ENCODE measurements at places on chromosomes 16 and 17.

DNA sequence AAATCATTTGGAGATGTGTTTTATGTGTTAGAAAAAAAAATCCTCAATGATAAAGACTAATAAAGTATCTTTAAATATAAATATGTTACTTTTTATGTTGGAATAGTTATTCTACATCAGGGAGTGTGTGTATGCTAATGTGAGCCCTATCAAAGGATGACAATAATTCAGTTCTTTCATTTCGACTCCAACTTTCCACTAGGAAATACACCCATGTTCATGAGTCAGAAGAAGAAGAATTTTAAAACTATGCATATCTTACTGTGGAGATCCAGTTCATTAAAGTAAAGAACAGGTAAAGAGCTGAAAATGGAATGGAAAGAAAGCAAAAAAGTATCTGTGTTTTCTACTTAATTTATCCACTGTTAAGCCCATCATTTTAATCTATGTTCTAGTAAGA is 399.8 kb downstream of the KCNJ2 start:
- no peak for DNase-seq

- DNase-seq, result no peak
Observed at GRCh38 chr17:69170377-69170776, 28.7 kb upstream of the ABCA6 start.

DNA sequence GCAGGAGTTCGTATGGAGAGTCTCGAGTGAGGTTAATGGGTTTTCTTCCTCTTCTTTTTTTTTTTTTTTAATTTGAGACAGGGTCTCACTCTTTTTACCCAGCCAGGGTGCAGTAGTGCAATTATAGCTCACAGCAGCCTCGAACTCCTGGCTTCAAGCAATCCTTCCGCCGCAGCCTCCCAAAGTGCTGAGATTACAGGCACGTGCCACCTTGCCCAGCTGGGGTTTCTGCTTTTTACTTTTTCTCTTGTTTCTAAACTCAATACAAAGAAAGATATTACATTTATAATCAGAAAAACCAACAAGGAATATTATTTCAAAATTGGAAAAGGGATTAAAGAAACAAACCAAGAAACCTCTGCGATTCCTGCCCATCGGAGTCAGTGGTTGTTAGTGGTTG is 175.9 kb downstream of the SEC14L1 start:
- DNase-seq, result no peak

DNA sequence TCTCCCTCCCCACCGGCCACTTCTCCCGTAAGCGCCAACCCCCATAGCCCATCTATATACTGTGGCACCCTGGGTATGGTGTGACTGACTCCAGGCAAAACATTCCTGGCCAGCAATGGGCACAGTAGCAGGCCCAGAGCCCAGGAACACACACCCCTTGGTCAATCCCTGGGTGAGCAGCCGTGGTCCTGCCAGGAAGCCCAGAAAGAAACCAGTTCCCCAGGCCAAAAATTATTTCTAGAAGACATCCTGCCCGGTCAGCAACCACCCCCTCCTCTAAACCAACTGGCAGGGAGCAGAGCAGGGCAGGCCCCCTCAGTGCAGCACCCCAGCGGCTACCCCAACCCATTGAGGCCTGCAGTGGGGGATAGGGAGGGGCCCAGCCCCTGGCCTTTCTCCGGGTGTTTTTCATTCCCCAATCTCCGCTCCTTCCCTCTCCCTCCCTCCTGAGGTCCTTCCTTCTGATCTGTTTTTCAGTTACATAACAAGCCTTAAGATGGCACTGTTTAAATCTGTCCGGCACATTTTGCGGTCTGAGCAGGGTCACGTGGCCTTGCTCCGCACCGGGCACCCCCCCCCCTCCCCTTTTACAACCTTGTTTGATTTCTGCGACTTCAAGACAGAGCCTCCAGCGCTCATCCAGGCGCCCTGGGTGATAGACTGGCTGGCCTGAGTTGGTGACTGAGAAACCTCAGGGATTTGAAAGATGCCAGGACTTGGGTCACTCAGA is 2.0 kb downstream of the NPTX1 start:
- no peak for DNase-seq

- no peak for DNase-seq
Observed at GRCh38 chr17:81870131-81870980, 781 bp downstream of the ARHGDIA start.

DNA sequence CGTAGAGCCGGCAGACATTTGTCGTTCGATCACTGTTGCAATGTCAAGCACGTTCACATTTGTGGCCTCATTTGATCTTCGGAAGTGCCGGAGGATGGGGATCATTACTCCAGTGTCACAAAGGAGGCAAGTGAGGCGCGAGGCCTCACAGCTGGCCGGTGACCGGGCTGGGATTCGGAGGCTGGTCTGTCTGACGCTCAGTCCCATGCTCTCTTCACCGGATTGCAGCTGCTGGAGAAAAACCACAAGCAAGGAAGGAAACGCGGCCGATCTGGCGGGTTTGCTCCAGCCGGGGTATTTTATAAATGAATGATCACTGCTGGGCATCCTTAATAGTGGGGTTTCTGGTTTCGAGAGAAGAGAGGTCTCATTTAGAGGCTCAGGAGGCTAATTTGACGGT is 127.8 kb downstream of the OR1D5 start:
- DNase-seq, result no peak

GRCh38 chr17:32191306-32191705 is 49.0 kb downstream of the RHOT1 start:
- DNase-seq, result no peak

- DNase-seq, result no peak
Observed at GRCh38 chr17:29295420-29295819, 1.5 kb upstream of the NUFIP2 start.

- peak; percentile 92 for DNase-seq
Observed at GRCh38 chr16:3027983-3028715, 4.3 kb downstream of the THOC6 start.

DNA sequence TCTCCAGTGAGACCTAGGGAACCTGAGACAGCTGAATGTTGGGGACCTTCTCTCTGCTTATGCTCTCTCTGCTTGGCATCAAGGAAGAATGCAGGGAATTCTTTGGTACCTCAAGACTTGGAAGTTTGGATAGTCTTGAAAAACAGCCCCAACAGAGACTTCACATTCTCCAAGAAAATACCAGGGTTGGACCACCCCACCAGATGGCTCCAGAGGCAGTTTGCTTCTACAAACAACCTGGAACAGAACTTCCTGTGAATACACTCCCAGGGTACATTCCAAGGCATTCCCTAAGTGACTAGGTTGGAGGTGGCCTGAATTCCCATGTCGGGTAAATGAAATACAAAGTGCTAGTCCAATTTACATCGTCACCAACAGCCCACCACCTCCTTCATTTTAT is 314.4 kb downstream of the PMP22 start:
- DNase-seq, result no peak

GRCh38 chr17:81821603-81822311 is 11.3 kb downstream of the MCRIP1 start:
- DNase-seq, result no peak

DNA sequence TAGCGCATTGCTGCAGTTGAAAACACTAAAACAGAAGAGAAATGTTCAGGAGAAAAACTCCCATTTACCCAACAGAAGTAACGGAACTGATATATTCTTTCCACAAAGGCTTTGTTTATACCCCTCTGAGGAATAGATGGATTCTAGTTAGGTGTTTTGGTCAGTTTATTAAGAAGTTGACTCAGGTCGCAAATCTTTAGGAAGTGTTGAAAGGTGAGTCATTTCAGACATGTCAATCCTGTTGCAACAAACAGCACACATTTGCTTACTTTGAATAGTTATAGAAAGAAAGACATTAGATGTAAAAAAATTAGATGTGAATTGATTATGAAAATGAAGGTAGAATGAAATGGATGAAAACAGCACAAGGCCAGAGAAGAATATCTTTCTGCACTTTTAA is 941.0 kb downstream of the KCNJ2 start:
- no peak for DNase-seq

GRCh38 chr16:82855471-82855870 is 228.7 kb downstream of the CDH13 start:
- no peak for DNase-seq

DNA sequence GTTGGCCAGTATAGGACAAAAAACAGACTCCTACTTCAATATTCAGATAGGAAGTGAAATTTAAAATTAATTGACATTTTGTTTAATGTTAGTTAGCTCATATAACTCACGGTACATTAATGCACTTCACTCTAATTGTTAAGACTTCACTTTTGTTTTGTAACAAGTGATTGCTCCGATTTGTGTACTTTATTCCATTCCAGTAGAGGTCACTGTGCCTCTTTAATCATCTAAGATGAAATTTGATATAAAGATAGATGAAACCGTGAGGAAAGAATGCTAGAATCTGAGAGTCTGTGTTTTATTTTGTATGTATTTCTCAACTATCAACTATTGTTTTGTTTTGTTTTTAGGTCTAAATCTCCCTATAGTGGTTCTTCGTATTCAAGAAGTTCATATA is 29.0 kb downstream of the RBBP6 start:
- DNase-seq, result no peak

- no peak for DNase-seq
Observed at GRCh38 chr17:27811961-27812360, 11.6 kb upstream of the NOS2 start.

DNA sequence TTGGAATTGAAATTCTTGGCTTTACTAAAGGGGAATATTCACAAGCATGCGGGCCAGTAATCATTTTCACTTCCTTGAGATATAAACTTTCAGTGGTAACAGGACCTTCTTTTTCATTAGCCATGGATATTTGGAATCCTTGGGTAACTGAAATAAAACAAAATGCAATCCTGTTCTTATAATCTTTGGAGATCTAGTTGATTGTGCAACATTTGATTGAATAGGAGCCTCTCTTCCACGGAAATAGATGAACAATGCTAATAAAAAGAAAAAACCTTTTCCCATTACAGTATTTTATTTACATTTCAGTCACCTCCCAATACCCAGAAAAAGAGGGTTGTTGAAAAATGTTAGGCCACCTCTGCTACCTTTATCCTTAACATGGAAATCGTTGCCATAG is 225.6 kb downstream of the MAP2K6 start:
- no peak for DNase-seq

- peak; percentile 37 for DNase-seq
Observed at GRCh38 chr16:85390511-85391174, 222.5 kb upstream of the GSE1 start.

DNA sequence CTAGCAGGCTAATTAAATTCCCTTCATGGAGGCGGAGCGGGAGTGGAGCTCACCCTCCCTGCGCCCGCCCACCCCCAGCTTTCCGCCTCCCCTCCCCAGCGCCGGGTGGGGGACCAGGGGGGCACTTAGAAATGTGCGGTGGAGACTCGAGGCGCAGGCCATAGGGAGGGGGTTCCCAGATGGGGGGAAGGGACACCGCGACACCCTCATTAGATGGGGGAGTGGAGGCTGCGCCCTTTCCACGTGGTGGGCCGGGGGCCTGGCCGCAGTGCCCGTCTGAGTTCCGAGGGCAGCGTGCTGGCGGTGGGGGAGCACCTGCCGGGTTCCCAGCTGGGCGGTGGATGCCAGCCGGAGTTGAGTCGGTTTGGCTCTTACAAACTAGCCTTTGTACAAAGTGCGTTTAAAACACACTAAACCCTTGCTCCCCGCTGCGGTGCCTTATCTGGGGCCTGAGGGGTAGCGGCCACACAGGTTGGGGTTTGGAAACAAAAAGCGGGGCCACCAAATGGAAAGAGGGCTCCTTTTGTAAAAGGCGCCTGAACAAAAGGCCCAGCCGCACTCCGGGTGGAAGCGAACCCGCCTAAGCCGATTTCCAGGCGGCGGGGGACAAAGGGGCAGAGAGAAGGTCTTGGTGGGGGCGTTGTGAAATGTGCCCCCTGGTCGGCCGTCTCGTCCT is 1.4 kb downstream of the GSE1 start:
- DNase-seq, result no peak

GRCh38 chr16:15057681-15058417 is 2.0 kb upstream of the NTAN1 start:
- no peak for DNase-seq

DNA sequence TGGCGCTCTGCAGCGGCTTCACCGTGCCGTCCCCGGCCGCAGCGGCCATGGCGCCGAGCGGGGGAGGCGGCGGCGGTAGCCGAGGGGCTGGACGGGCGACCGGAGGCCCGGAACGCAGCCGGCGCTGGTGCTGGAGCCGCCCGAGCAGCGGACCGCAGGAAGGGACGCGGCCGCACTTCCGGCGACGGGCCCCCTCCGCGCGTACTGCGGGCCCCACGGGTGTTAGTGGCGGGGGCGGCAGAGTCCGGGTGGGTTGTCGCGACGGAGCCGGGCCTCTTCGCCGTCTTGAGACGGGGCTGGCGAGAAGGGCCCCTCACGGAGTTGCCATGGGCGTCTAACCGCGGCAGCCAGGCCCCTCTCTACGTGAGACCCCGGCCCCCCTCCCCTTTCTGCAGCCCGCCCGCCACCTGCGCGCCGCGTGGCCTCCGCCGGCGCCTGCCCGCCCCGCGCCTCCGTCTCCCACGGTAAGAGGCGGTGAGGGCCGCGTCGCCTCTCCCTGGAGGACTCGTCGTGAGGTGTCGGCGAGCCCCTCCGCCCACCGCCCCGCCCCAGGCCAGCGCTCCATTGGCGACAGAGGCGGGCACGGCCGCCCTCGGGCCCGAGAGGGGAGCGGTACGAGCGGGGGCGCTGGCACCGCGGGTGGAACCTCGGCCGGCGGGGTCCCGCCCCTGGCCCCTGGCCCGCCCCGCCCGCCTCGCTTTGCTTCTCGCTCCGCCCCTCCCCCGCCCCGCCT is at the start of the genes VPS9D1 and ZNF276:
VPS9D1 (minus strand) TSS at position 86 of the 733 bp plus-strand sequence; CDS start at position 49, 37 bp downstream.
ZNF276 (plus strand) TSS at position 725 of the 733 bp plus-strand sequence. CDS start 104 bp downstream, outside the sequence.
- peak; percentile 80 for DNase-seq

DNA sequence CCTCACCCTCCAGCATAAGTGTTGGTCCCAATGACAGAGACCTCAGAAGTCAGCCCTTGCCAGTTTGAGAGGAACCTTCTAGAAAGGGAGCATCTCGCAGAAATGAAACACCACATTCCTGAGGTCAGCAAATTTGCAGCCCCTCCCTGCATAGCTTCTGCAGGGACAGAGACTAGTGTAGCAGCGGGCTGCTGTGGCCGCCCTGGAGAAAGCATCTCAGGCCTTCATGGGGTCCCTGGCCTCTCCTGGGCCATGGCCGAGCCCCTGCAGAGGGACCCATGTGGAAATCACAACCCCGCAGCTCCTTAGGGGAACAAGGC is 11.4 kb downstream of the HS3ST6 start:
- no peak for DNase-seq

- DNase-seq, result no peak
Observed at GRCh38 chr16:67144943-67145342, 5.9 kb downstream of the B3GNT9 start.

- DNase-seq, result no peak
Observed at GRCh38 chr17:57881143-57881542, 31.3 kb upstream of the MRPS23 start.

All from mesothelial cell of epicardium (in vitro differentiated cells).